ENCODE measurements at places on chromosomes 7 and 10. TPM values are rescaled to one million over a fixed set of nuclear protein-coding genes. Genes with fewer than 3 reads are reported as not detected.

The FBXO24 gene
- total RNA-seq, result 0.67 TPM

The GRID2IP gene
- 0.34 TPM for total RNA-seq

The CYP2C19 gene
- total RNA-seq, result not detected

The SRPK2 gene
- 37.1 TPM for total RNA-seq

The CYP17A1 gene
- total RNA-seq, result 4.0 TPM

The SPDYE5 gene
- not detected for total RNA-seq

The LIPK gene
- not detected for total RNA-seq

The IFIT2 gene
- total RNA-seq, result 5.4 TPM

The GJD4 gene
- total RNA-seq, result not detected

The NRF1 gene
- total RNA-seq, result 27.3 TPM

The SORBS1 gene
- total RNA-seq, result 22.2 TPM

The SKIDA1 gene
- 8.9 TPM for total RNA-seq

The SEMA3D gene
- 105 TPM for total RNA-seq

The TEX36 gene
- total RNA-seq, result not detected

DNA sequence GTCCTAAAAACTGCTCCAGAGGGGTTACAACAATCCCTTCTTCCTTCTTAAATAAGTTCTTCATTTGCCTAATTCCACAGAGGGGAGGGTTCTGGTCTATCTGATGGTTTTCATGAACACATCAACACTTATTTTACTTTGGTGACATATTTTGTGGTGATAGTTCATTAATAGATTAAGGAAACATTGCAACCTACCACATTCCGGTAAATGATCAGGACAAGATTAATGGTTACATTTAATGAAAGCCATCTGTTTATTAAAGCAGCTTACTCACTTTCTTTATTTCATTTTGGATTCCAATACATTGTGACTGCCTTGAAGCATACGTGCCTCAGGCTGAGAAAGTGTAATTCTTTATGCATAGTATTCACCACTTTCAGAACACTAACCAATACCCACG, 101.0 kb downstream of the SKIDA1 start:
- no peaks in the 10 kb centered on the region for H3K27me3 ChIP-seq
- H3K27ac ChIP-seq, result no peak overlapping the region

- H3K36me3 ChIP-seq, result no peaks in the 10 kb centered on the region
- no peaks in the 10 kb centered on the region for H3K4me1 ChIP-seq
- no peak overlapping the region for H3K4me3 ChIP-seq
These were observed 1023.6 kb downstream of the XPNPEP1 start for GRCh38 chr10:108899670-108900069.

DNA sequence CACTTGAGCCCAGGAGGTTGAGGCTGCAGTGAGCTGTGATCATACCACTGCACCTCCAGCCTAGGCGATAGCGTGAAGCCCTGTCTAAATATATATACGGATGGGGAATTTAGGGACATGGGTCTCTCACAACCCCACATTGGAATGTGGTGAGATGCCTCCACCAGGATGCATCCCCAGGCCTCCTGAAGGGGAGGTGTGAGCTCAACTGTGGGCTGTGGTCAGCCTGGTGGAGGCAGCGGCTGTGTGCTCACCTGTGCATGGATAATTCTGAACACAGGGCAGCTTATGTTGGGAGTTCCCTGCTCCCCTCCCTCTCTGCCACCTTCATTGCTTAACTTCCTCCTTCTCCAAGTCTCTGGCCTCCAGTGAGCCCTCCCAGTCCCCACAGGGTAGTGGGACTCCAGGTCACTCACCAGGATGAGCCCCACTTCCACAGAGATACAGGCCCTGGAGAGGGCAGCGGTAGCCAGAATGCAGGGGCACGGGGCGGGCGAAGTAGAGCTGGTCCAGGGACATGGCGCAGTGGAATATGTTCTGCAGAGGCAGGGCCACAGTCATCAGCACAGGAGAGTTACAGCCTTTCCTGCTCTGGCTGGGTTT, 30.4 kb downstream of the PYROXD2 start:
- no peak overlapping the region for H3K27ac ChIP-seq
- no peak overlapping the region for H3K4me3 ChIP-seq
- peaks cover 5% of the 10 kb centered on the region for H3K36me3 ChIP-seq
- no peaks in the 10 kb centered on the region for H3K4me1 ChIP-seq

GRCh38 chr10:29151005-29151404, 137.9 kb upstream of the LYZL1 start:
- no peaks in the 10 kb centered on the region for H3K4me1 ChIP-seq
- no peak for DNase-seq
- no peak overlapping the region for H3K4me3 ChIP-seq
- no peaks in the 10 kb centered on the region for H3K27me3 ChIP-seq
- H3K27ac ChIP-seq, result no peak overlapping the region

- peaks cover 2% of the 10 kb centered on the region for H3K4me1 ChIP-seq
- H3K4me3 ChIP-seq, result no peak overlapping the region
- H3K27ac ChIP-seq, result no peak overlapping the region
- DNase-seq, result no peak
These were observed 39.3 kb upstream of the GGCT start for GRCh38 chr7:30543813-30544525.

GRCh38 chr7:101410743-101411507, 48.2 kb downstream of the COL26A1 start:
- no peaks in the 10 kb centered on the region for H3K27me3 ChIP-seq
- no peak overlapping the region for H3K27ac ChIP-seq
- DNase-seq, result peak; percentile 36
- no peaks in the 10 kb centered on the region for H3K4me1 ChIP-seq

DNA sequence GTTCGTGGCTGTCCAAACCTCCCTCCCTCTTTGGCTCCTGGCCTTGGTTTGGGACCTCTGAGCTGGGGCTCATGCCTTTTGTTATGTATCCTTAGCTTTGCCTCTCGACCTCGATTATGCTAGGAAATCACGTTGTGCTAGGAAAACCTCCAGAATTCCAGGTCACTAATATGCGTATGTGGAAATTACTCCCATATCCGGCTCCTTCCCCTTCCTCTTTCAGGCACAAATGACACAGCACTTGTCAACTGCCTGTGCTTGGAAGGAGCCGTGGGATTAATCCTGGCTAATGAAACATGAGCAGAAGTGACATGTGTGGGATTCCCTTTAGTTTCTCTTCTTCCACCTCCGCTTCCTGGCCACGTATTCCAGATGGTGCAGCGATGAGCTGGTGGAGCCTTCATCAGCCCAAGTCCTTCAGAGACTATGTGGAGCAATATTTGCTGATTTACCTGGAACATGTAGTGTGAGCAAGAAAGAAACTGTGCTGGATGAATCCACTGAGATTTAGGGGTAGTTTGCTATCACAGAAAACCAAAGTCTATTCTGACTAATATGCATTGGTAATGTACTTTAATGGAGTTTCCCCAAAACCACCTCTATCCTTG, 149.2 kb downstream of the REEP3 start:
- peak; percentile 5 for DNase-seq
- no peak overlapping the region for H3K4me3 ChIP-seq
- H3K36me3 ChIP-seq, result no peaks in the 10 kb centered on the region
- H3K27ac ChIP-seq, result peak overlapping the region; percentile 87
- no peaks in the 10 kb centered on the region for H3K27me3 ChIP-seq
- H3K4me1 ChIP-seq, result peaks cover 28% of the 10 kb centered on the region

- H3K36me3 ChIP-seq, result no peaks in the 10 kb centered on the region
- DNase-seq, result no peak
- H3K27me3 ChIP-seq, result no peaks in the 10 kb centered on the region
- no peak overlapping the region for H3K27ac ChIP-seq
These were observed 11.6 kb upstream of the CAMK1D start for GRCh38 chr10:12337453-12338372.

- peak overlapping the region; percentile 8 for H3K27ac ChIP-seq
- no peaks in the 10 kb centered on the region for H3K36me3 ChIP-seq
- H3K4me3 ChIP-seq, result no peak overlapping the region
- H3K4me1 ChIP-seq, result peaks cover 54% of the 10 kb centered on the region
- no peak for DNase-seq
These were observed 6.0 kb downstream of the ADD3 start for GRCh38 chr10:110013630-110014293.

DNA sequence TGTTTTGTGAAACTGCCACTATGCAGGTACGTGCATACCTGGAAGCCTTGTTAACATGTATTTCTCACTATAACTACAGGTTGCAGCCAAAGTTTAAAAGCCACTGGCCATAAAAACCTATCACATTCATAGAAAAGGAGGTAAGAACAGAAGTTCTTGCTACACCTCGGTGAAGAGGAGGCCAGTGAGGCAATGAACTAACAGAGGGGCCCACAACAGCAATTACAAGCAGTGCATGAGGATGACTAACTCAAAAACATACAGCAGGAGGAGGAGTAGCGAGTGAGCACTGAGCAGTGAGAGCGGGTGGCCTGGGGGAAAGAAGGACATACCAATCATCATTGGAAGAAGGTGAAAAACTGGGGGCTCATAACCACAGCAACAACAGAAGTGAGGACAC, 51.6 kb downstream of the NUDCD3 start:
- no peak overlapping the region for H3K4me3 ChIP-seq
- no peaks in the 10 kb centered on the region for H3K27me3 ChIP-seq
- no peak overlapping the region for H3K27ac ChIP-seq
- H3K4me1 ChIP-seq, result peaks cover 6% of the 10 kb centered on the region

GRCh38 chr10:47071891-47072290, 160.7 kb downstream of the PTPN20 start:
- H3K36me3 ChIP-seq, result no peaks in the 10 kb centered on the region
- no peak for DNase-seq
- H3K4me1 ChIP-seq, result no peaks in the 10 kb centered on the region
- no peak overlapping the region for H3K4me3 ChIP-seq
- no peaks in the 10 kb centered on the region for H3K27me3 ChIP-seq

- no peaks in the 10 kb centered on the region for H3K4me1 ChIP-seq
- H3K27ac ChIP-seq, result no peak overlapping the region
- no peak for DNase-seq
- H3K4me3 ChIP-seq, result no peak overlapping the region
- no peaks in the 10 kb centered on the region for H3K36me3 ChIP-seq
- H3K27me3 ChIP-seq, result no peaks in the 10 kb centered on the region
These were observed 15.0 kb downstream of the MIOS start for GRCh38 chr7:7581531-7582179.

DNA sequence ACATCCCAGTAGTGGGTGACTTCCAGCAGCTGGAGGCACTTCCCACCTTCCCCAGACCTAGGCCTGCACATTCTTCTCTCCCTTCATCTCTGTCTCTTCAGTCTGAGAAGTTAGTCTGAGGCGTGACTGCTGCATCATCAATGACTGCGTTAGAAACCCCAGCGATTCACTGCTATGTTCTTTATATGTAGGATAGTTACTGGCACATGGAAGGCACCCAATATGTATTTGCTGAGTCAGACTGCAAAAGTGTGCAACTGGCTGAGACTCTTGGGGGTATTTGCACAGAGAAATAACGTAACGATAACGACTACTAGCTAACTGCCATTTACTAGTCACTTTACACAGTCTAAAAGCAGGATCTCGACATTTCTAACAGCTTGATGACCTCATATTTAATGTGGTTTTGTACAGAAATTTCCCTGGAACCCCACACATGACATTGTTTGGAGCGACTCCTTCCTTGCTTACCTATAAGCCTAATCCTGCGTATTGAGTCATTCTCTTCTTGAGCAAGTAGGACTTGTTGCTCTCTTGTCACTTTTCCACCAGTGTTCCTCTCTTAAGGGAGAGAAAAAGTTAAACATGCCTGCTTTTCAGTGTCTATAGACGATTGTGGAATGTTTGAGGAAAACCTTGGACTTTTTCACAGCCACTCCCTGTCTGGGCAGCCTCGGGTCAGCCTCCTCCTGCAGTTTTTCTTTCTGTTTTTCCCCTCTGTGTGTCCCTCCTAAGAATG, 45.5 kb downstream of the THNSL1 start:
- H3K4me3 ChIP-seq, result no peak overlapping the region
- no peaks in the 10 kb centered on the region for H3K27me3 ChIP-seq
- no peak for DNase-seq
- H3K27ac ChIP-seq, result no peak overlapping the region

- H3K36me3 ChIP-seq, result no peaks in the 10 kb centered on the region
- no peak overlapping the region for H3K4me3 ChIP-seq
- H3K27me3 ChIP-seq, result no peaks in the 10 kb centered on the region
- H3K4me1 ChIP-seq, result peaks cover 22% of the 10 kb centered on the region
- peak overlapping the region; percentile 50 for H3K27ac ChIP-seq
These were observed 580 bp downstream of the EEPD1 start for GRCh38 chr7:36153571-36154097.

- no peak for DNase-seq
- H3K27ac ChIP-seq, result no peak overlapping the region
- H3K36me3 ChIP-seq, result no peaks in the 10 kb centered on the region
- H3K27me3 ChIP-seq, result no peaks in the 10 kb centered on the region
These were observed 73.9 kb downstream of the VTI1A start for GRCh38 chr10:112520914-112521313.

DNA sequence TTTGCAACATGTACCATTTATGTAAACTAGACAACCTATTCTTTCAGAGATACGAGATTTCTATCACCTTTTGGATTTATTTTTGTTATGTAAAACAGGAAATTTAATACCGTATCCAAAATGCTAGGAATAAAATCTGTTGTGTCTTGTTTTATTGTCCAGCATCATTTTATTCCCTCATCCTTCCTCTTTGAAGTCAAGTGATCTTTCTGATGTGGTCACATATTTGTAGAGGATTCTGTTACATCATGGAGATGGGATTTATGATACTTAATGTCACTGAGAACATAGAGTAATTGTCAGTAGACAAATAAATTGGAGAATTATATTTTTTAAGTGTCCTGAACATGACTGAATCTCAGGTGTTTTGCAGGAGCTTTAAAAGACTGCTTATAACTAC, 64.7 kb downstream of the ZNF277 start:
- no peaks in the 10 kb centered on the region for H3K27me3 ChIP-seq
- H3K36me3 ChIP-seq, result no peaks in the 10 kb centered on the region
- DNase-seq, result no peak
- H3K4me3 ChIP-seq, result no peak overlapping the region

DNA sequence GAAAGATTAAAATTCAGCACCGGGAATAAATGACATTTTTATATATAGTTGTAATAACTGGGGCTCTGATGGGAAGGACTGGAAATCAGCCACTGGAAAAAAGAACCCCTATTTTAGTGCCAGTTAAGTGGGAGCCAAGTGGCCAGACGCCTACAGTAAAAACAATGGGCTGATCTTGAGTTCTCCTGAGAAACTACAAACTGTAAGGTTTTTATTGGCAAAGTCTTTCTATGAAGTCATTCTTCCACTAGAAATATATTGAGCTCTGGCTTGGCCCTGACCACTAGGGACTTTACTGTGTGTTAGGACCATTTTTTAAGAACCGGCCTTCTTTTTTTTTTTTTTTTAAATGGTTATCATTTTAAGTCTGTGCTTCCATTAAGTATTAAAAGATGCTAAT, 79.6 kb downstream of the ZNF22 start:
- no peaks in the 10 kb centered on the region for H3K36me3 ChIP-seq
- no peak overlapping the region for H3K27ac ChIP-seq
- peaks cover 20% of the 10 kb centered on the region for H3K4me1 ChIP-seq
- no peak overlapping the region for H3K4me3 ChIP-seq
- DNase-seq, result peak; percentile 53
- no peaks in the 10 kb centered on the region for H3K27me3 ChIP-seq

- H3K4me3 ChIP-seq, result no peak overlapping the region
- H3K27me3 ChIP-seq, result no peaks in the 10 kb centered on the region
- no peak for DNase-seq
- no peaks in the 10 kb centered on the region for H3K4me1 ChIP-seq
These were observed 187.0 kb downstream of the MAD1L1 start for GRCh38 chr7:2045559-2046405.

- H3K4me3 ChIP-seq, result no peak overlapping the region
- no peaks in the 10 kb centered on the region for H3K36me3 ChIP-seq
- no peak overlapping the region for H3K27ac ChIP-seq
- no peak for DNase-seq
- peaks cover 19% of the 10 kb centered on the region for H3K4me1 ChIP-seq
These were observed 19.7 kb downstream of the ESYT2 start for GRCh38 chr7:158809596-158809995.

All from thyroid gland (tissue), 4 donors.